WTC11 (cell line): ENCODE measurements at places on chromosomes 2 and 18. TPM values are rescaled to one million over a fixed set of nuclear protein-coding genes. Genes with fewer than 3 reads are reported as not detected.

Gene C2orf78
- 0.21 to 0.39 TPM (median 0.37 TPM) in 3 replicates for total RNA-seq

Gene TMEM178A
- total RNA-seq: 13.6 to 14.5 TPM (median 14.1 TPM) in 3 replicates

Gene LIMS3
- 1.1 to 4.6 TPM (median 2.5 TPM) in 3 replicates for total RNA-seq

GRCh38 chr18:37779220-37779619 lies 213.6 kb upstream of the CELF4 start:
- no peak for DNase-seq

DNA sequence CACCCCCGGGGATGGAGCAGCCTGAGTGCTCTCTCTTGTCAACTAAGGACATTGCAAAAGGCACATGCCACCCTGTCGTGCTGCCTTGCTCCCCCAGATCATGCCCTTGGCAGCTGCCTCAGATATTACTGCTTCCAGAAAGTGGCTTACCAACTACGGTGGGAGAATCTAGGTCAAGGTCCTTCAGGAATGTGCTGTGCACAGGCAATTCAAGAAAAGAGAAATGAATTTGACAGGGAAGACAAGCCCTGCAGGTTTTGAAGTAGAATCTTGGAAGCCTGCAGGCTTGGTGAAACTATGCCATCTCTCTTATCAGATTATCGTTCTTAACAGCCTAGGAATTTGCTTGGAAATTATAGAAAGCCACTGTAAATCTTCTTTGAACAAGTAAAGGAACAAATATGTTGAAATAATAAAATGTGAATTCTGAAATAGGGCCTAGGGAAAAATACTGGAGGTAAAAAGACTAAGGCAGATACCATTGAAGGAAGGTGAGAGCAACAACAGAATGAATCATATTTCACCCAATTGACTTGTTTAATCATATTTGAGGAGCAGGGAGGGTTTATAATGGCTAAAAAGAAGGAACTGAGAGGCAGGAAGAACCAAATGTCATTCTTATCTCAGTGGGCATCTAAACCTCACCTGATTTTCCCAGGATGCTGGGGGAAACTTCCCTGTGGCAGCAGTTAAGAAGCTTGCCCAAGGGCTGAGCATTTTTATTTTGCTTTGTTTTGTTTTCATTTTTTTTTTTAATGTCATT lies 94.0 kb upstream of the GLS start:
- DNase-seq: no peak

DNA sequence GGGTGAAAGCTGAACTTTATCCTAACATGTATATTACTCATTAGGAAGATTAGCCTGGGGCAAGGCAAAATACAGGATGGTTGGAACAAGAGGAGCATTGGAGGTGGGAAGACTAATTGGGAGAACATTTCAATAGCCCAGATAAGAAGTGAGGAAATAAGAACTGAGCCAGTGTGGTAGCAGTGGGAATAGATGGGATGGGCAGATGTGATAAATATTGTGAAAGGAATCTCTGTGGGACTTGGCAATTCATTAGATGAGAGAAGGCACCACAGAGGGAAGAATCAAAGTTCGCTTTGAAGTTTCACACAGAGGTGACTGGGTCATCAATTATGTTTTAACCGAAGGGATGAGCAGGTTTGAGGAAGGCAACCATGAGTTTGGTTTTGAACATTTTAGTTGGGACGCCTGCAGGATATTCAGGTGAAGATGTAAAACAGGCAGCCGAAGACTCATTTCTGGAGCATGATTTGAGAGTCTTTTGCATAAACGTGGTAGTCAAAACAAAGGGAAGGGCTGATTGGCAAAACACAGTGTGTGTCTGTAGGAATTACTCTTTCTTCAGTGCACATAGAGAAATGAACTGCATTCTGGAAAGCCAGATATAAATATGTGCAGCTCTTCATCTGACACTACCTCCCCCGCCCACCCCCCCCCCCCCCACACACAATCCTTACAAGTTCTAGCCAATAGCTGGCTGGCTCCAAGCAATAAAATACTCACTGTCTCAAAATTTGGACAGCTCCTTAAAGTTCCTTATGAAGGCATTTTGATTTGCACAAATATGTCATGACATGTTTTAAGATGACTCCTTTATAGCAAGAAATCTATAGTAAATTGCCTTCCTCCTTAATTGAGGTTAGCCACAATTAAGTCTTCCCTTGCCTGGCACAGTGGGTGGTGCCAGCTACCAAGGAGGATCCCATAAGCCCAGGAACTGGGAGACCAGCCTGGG lies 1.9 kb upstream of the SLC1A4 start:
- DNase-seq: no peak

DNA sequence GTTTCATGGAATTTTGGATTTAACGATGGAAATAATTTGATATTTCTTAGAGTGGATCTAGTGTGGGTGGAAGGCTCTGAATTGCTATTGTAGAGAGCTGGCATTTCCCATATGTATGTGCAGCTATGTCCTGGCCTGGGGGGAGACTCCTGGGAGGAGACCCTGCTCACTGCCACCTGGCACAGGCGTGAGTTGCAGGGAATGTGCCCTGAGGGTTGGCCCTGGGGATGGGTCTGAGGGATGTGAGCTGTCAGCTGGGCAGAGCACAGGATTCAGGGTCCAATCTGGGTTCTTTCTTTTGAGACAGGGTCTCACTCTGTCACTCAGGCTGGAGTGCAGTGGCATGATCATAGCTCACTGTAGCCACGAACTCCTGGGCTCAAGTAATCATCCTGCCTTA lies 120.2 kb downstream of the CLIP4 start:
- no peak for DNase-seq

DNA sequence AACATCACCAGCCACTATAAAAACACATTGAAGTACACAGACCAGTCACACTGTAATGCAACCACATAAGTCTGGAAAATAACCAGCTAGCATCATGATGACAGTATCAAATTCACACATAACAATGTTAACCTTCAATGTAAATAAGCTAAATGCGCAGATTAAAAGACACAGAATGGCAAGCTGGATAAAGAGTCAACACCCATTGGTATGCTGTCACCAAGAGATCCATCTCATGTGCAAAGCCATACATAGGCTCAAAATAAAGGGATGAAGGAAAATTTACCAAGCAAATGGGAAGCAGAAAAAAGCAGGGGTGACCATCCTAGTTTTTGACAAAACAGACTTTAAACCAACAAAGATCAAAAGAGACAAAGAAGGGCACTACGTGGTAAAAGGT lies 110.8 kb downstream of the NR4A2 start:
- no peak for DNase-seq

DNA sequence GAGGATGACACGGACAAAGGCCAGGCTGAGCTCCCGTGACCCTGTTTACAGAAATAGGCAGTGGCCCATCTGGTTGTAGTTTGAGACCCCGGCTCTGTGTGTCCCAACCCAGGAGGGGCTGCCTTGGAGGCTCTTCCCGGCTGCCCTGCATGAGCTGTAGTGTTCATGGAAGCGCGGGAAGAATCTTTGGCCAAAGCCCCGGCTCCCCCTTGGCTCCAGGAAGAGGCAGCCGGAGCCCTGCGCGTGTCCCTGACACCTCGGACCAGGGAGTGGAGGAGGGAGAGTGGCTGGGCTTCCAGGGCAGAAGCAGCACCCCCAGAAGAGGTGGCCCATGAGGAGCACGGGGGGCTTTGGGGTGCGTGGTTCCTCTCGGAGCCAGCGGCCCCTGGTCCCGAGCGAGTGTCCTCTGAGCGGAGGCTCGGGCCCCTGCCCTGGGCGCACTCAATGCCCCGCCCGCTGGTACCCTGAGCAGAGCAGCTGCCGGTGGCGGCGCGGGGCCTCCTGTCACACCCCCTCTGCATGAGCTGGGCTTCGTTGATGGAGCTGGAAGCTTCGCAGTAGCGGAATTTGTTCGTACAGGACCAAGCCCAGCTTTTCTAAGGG lies 21.7 kb downstream of the GPR35 start:
- no peak for DNase-seq

Gene KIF1A
- total RNA-seq: 218 to 279 TPM (median 222 TPM) in 3 replicates

- DNase-seq: no peak
These were observed 37.8 kb downstream of the VIT start for GRCh38 chr2:36734304-36734703.

GRCh38 chr2:134639265-134639664 lies 79.5 kb downstream of the TMEM163 start:
- no peak for DNase-seq

DNA sequence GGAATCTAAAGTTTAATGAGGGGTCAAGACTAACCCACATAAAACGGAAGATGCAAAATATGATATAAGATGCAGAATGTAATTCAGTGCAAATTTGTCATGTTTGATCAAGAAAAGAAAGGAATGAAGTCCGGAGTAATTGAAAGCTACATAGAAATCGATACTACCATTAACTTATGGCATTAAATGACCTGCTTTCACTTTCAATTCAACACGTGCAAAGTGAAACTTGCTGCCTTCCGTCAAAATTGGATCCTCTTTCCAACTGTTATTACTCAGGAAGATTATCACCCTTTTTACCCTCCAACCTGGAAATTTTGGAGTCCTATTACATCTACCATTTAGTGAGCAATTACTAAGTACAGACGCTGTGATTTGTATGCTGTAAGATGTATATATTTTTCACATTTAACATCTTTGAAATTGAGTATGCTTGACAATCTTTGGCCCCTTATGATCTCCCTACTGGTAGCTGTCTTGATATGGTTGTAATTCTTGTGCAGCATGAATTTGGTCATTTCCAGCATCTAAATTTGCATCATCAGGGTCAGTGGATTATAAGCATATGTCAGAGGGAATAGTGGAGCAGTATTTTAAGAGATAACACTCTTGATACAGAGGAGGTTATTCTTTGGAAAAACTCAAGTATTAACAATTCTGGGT lies 18.6 kb downstream of the UNC80 start:
- no peak for DNase-seq

DNA sequence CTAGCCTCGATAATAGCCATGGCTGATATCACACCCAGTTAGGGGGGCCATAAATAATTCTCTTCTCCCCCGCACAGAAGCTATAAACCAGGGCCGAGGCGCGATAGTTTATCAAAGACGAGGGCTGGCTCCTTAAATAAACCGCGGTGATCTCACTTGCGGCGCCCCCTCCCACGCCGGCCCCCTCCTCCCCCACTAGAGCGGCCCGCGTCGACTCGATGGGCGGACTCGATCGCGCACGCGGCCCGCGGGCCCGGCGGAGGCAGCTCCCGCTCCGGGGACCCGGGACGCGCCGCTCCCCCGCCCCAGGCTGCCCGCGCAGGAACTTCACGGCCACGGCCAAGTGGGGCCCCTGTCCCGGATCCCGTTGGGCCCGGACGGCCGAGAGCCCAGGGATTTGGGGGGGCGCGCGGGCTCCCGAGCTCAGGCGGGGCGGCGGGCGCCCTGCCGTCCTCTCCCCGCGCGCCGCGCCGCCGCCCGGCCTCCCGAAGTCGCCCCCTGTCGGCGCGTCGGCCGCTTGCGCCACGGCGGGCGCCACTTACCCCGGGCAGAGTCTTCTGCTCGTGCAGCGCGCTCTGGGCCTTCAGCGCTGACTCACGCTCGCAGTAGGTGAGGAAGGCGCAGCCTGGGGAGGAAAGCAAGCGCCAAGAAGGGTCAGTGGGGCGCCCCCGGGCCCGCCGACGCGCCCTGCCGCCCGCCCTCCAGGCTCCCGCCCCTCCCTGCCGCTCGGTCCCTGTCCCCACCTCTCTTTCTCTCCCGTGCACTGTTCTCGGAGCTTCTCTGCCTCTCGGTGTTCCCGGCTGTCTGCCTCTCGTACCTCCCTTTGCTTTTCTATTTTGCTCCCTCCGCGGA lies 80.4 kb downstream of the CELF4 start:
- DNase-seq: peak; percentile 72

Gene STK17B
- total RNA-seq: 11.2 to 11.8 TPM (median 11.7 TPM) in 3 replicates

DNA sequence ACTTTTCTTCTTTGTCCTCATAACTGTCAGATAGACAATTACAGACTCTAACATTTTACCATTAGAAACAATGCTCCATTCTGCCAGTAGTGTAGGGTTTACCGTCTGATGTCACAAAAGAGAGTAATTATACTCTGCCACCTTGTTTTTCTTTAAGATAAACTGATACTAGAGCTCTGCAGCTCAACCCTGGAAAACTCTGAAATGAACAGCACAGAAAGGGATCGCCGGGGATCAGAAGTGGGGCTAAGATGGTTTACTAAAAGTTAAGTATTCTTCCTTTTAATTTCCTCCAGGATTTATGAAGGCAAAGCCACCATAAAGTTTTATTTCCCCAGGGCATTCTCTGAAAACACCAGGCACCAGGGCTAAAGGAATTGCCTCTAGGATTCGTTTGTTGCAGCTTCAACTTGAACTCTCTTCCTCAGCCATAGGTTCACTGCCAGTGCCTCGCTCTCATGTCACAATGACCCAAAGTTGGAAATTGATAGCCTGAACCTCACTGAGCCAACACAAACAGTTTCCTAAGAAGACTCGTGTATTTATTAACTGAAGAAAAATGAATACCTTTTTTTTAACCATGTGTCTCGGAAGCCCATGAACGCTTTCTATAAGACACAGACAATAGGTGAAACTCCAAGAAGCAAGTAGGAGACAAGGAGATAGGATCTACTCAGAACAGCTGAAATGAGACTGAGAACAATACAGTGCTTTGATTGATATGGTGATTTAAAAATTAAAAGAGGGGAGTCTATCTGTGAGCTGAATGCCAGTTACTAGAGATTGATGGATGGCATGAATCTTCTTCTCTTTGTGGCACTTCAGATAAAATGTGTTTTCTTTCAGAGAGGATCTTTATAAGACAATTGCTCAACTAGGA lies 121.5 kb upstream of the SPATS2L start:
- DNase-seq: no peak

GRCh38 chr18:79918615-79919011 lies 32.8 kb downstream of the SLC66A2 start:
- no peak for DNase-seq

Gene GPR45
- total RNA-seq: 0.21 TPM in 1 of 3 replicates, not detected in the others

DNA sequence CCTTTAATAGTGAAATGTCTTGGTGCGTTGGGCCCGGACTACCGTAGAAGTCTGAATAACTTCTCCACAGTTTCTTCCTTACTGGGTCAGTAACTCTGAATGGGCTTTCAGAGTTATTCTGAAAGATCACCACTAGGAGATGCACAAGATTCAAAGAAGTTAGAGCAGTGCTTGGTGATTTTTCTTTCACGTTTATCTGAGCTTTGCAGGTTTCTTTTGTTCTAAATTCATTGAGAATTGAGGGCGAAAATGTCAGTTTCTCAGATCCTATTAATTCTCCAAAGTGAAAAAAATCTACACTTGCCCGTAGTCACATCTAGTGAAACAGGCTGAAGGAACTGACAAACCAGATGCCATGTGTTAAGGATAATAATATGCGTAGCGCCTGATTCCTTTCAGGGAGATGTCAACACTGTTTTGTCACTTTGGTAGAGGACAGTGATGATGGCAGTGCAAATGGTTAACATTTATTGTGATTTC lies 70.1 kb downstream of the QPCT start:
- DNase-seq: no peak

- peak; percentile 66 for DNase-seq
These were observed 81.4 kb upstream of the CABLES1 start for GRCh38 chr18:23053776-23054457.

Gene REG3A
- 0.37 TPM in 1 of 3 replicates, not detected in the others for total RNA-seq

- no peak for DNase-seq
These were observed 507.1 kb upstream of the TNP1 start for GRCh38 chr2:217366966-217367365.

DNA sequence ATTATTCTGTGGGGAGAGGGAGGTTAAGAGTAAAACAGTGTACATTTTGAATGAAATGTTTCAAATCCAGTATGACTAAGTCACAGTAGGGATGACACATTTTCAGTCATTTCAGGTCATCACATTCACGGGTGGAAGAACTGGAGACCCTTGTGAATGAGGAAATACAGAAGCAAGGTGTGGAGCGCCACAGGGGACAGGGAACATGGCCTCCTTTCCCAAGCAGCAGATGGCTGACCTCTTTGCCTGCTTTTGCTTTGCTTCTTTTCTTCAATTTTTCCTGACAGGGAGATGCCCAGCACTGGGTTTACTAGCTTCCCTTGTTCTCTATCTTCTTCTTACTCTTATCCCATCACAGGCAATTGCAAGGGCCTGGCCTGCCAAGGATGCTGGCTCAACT lies 278.9 kb upstream of the DLGAP1 start:
- DNase-seq: no peak
